ENCODE measurements at places on chromosomes 6 and 20.

GRCh38 chr6:55886185-55886836, 10.9 kb upstream of the BMP5 start:
- DNase-seq = no peak

GRCh38 chr6:135604035-135604860, 106.7 kb upstream of the AHI1 start:
- DNase-seq = no peak

DNA sequence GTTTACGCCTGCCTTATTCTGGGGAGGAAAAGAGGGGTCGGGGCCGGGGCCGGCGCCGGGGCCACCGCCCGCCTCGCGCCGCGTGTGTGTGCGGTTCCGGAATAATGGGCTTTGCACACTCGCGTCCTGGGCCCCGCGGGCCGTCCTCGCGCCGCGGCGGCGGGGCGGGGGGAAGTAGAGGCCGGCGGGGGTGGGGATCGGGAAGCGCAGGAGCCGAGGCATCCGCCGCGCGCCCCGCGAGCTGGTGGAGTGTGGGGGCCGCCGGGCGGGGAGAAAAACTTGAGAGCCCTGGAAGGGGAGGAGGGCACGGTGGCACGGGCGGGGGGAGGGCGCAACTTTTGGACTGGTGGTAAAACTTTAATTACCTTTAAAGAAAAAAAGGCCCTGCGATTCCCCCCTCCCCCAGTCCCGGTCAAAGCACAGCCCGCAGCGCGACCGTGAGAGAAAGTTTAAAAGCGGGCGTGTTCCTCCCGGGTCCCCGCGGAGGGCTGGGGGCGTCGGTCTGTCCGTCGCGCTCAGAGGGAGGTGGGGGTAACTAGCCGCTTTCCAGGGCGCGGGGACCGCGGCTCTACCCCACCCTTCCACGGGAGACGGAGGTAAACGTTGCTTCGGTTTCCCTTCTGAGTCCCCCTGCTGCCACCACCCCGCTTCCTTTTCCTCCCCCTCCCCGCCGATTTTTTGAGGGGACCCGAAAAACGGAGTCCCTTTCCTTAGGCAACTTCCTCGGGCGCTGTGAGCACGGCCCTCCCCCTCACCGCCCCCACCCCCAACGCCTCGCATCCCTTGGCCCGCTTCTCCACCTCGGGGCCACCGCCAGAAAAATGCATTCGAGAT, 1.9 kb downstream of the L3MBTL3 start:
- DNase-seq = peak; percentile 36

- no peak for DNase-seq
These were observed 231.0 kb downstream of the SOD2 start for GRCh38 chr6:159461998-159462397.

GRCh38 chr6:97665446-97665845, 382.4 kb upstream of the MMS22L start:
- DNase-seq = no peak

- DNase-seq = no peak
These were observed 63.8 kb downstream of the ELOVL5 start for GRCh38 chr6:53284901-53285300.

DNA sequence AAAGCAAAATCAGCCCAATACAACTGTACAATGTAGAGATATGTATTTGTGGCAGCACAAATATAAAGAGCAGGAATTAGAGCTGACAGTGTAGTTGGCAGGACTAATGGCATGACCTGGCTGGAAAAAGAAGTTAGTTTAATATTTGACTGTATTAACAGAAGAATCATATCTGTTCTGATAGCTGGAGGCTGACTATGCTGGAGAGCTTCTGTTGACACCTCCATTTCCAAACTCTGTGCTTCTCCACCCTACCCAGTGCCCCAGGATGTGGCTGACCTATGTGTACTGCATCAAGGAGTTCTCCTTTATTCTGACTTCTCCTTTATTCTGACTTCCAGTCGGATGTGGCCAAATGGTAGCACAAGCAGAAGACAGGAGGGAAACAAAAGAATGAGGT, 299.3 kb downstream of the PKHD1 start:
- DNase-seq = no peak

GRCh38 chr6:31356216-31356945, 598 bp downstream of the HLA-B start:
- DNase-seq = no peak

DNA sequence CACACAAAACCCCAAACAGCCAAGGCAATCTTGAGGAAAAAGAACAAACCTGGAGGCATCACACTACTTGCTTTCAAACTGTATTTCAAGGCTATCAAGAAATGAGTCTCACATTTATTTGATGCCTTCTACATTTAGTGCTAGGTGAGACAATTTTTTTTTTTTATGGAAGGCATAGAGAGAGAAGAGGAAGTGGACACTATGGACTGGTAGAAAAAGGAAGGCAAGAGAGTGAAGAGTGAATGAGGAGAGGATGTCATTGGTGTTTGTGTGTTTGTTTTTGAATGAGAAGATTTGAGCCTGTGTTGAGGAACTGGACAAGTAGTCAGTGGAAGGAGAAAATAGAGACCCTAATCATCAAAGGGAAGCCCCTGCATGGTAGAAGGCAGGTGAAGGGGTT, 182.0 kb upstream of the JAG1 start:
- DNase-seq = no peak

DNA sequence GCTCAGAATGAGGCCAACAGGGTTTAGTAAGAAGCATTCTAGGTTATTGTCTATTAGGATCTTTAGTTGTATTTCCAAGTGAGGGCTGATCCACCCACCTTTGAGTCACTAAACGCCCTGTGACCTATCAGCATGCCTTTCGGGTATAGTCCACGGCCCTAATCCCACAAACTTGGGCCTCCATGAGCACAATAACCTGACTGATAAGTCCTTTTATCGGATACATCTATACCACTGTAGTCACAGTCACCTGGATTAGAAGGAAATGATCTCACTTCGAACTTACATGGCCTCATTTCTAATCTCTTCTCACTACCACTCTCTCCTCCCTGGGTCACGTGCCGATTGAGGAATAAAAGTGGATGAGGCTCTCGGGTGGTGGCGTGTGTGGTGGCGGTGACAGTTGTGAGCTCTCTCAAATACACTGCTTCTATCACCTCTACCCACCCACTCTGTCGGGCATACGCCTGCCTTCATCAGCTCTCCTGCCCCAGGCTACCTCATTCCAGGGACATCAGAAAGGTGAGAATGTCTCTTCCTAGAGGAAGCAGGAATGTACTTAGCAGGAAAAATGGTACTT, 65.2 kb downstream of the TRAM2 start:
- no peak for DNase-seq

- no peak for DNase-seq
These were observed 236.6 kb downstream of the SLC24A3 start for GRCh38 chr20:19449051-19449450.

DNA sequence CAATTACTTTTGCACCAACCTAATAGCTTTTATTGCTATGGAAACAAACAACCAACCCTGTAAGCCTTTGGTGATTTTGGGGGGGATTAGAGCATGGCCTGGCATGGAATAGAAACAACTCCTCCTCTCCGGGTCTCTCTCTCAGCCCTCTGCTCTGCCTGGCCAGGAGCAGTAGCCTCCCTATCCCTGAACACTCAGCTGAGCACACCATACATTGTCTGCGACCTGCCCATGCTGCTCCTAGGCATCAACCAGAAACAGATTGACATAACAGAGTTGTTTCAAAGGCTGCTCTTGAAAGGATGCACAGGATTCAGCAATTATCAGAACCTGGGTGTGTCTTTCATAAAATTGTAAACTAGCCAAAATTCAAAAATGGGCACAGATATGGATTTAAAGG, 29.8 kb upstream of the SMIM28 start:
- DNase-seq = no peak

DNA sequence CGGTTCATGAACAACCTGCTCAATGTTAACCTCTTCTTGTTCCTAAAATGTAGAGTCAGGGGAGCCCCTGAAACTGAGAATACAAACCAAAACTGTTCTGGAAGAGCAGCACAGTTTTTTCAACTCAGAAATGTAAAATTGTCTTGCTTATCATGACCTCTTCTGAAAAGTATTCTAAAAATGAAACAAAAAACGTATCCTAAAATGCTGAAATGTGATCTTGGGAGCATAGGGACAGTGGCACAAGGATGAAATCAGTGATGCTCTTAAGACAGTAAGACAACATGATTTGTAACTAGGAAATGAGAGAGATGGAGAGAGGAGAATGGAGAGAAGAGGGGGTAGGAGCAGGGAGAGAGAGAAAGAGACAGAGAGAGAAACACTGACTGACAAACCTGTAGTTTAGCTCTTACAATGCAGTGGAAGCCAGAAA, 27.5 kb downstream of the NCOA7 start:
- no peak for DNase-seq

GRCh38 chr20:5181958-5182357, 55.1 kb downstream of the CDS2 start:
- no peak for DNase-seq

DNA sequence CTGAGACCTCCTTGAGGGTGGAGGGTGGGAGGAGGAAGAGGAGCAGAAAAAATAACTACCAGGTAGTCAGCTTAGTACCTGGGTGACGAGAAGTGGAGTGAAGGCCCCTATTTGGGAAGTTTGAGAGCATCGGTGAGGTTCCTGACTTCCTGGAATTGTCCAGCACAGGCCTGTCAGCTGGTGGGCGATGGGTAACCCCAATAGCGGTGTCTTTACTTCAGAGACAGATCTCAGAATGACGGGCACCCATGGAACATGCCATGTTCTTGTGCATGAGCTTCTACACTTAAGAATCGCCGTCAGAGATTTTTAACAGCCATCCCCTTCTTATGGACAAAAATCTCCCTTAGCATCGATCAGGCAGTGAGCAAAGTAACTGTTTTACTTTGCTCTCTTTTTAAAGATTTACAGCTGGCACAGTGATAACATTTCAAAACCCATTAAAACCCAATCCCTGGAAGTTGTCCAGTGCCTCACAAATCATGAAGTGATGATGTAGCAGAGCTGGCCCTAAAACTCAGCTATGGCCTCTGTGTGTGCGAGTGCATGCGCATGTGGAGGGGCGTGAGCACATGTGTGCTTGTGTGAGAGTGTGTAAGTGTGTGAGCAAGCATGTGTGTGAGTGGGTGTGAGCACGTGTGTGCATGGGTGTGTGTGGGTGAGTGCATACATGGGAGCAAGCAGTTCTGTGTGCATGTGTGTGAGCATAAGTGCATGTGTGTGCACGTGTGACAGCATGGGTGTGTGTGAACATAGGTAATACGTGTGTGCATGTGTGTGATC, 85.2 kb downstream of the DLL1 start:
- DNase-seq = no peak

DNA sequence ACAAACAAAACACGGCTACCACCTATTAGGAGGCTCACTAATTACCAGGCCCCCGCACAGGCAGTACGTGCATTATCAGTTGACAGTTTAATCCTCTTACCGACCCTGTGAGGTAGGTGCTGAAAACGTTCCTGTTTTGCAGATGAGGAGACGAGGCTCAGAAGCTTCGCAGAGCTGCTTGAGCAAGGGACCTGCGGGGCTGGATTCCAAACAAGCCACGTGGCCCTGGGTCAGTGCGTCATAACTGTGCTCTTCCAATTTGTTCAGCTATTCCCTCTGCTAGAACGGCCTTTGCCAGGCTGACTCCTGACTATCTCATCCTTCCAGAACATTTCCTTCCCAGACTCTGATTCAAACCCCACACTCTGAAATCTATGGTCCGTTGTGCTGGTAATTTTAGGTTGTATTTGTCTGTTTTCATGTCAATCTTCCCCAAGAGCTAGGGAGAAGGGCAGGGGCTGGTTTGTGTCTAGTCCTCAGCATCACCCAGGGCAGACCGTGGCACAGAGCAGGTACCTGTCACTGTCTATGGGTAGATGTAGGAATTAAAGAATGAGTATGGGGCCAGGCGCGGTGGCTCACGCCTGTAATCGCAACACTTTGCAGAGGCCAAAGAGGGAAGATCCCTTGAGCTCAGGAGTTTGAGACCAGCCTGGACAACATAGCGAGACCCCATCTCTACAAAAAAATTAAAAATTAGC, 28.8 kb upstream of the TLDC2 start:
- no peak for DNase-seq

DNA sequence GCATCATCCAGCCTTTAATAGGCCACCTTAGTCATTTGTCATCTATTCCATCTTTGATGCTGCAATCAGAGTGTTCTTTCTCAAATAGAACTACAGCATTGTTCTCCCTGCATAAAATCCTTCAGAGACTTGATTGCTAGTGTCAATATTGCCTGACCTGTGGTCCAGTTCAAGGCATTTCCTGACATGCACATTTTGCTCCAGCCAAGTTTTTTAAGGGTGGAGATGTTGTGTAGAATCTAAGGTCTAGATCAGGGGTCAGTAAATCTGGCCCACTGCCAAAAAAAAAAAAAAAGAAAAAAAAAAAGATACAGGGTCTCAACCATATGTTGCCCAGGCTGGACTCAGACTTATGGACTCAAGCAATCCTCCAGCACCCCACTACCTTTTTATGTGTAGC, 354.4 kb downstream of the FRK start:
- DNase-seq = no peak

DNA sequence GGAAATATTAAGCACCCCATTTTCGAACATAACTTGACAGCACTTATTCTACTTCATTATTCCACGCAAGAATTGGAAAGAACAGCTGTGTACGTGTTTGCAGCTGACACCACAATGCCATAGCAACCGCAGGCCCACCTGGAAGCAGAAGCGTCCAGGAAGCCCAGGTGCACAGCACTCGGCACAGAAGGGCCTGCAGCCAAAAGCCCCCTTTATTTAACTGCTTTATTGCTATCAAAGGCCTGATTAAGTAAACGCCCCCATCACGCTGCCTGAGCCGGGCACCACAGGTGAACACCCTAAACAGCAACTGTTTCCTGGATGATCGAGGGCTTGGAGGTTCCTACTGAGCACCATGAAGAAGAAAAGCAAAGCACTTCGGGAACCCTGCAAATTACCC, 6.3 kb downstream of the TAF4 start:
- no peak for DNase-seq

DNA sequence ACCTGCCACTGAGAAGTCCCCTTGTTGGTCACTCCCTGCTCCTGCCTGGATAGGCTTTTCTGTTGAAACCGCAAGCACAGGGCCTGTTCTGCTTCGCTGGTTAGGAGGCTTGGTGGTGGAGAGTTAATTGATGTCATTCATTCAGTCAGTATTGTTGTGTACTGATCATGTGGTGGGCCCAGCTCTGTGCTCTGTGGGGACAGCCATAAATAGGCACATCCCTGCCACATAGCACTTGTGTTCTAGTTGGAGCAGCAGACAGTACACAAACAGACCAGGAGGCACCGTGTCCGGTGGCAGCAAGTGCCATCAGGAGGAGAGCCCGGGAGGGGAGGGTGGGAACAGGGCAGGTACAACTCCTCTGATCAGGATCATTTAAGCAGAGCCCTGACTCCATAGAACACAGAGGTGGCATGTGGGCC, 155.2 kb upstream of the INSM1 start:
- no peak for DNase-seq

- no peak for DNase-seq
These were observed 89.1 kb upstream of the THBS2 start for GRCh38 chr6:169342710-169343109.

- DNase-seq = no peak
These were observed 77.2 kb downstream of the LINC00237 start for GRCh38 chr20:21028921-21029320.

- no peak for DNase-seq
These were observed 45.6 kb upstream of the SLC9A8 start for GRCh38 chr20:49766979-49767521.

Data from stimulated activated CD8-positive, alpha-beta memory T cell treated with anti-CD3 and anti-CD28 coated beads, Interleukin-7, amount 100 ng/mL, for 4 hours (primary cell).